ENCODE measurements at places on chromosomes 11 and 22. TPM values are rescaled to one million over a fixed set of nuclear protein-coding genes. Genes with fewer than 3 reads are reported as not detected.
A peak's percentile ranks its signal among the peaks of the same experiment; 100 is the strongest.

GRCh38 chr22:20810645-20811044, 36.7 kb downstream of the SERPIND1 start:
- no peak overlapping the region for H3K27ac ChIP-seq
- H3K4me3 ChIP-seq = no peak overlapping the region
- DNase-seq = no peak

DNA sequence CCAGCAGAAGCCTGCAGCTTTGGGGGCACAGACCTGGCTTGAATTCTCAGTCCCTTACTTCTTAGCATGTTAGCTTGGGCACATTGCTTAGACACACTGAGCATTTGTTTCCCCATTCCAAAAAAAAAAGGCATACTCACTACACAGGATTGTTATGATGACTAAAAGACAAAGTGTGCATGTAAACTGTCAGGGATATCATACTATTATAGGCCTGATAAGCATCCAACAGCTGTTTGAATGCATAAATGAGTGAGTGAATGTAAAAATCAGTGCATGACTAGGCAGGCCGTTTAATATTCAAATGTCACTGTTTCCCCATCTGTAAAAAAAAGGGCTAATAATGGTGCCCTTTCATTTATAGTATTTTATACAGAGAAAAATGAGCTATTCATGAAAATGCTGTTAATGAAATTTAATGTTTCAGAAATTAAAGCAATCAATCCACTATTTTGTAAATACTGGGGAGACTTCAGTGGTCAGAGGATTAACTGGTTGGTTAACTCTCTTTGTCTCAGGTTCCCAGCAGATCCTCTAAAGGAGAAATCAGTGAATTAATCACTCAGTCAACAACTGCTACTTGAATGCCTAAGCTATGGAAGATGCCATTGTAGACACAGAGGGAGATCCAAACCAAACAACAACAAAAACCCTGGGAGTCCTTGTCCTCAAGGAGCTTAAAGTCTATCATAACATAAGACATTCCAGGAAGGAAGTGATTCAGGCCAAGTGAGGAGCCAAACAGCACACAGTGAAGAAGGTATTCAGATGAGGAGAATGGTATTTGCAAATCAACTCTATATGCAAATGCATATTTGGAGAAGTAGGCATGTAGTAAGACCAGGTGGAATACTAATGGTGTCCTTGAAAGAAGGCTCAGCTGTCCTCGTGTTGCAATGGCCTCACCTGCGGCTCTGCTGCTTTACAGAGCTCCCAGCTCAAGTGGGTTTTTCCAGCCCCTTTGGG, 26.8 kb downstream of the BARX2 start:
- no peaks in the 10 kb centered on the region for H3K27me3 ChIP-seq
- no peaks in the 10 kb centered on the region for H3K4me1 ChIP-seq
- no peaks in the 10 kb centered on the region for H3K36me3 ChIP-seq
- H3K27ac ChIP-seq = no peak overlapping the region

DNA sequence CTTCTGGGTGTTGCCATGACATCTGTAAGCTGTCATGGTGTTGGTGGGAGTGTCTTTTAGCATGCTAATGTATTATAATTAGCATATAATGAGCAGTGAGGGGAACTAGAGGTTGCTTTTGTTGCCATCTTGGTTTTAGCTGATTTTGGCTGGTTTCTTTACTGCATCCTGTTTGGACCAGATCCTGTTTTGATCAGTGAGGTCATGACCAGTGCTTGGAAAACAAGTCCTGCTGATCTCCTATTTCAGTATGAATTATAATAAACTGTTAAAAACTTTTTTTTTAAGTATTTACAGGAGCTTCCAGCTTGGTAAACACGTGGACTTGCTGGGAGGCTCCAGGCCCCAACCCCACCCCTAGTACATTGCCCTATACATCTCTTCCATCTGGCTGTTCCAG, 30.5 kb upstream of the P4HA3 start:
- H3K36me3 ChIP-seq = peaks cover 4% of the 10 kb centered on the region
- no peaks in the 10 kb centered on the region for H3K4me1 ChIP-seq
- no peaks in the 10 kb centered on the region for H3K27me3 ChIP-seq
- no peak for DNase-seq
- H3K27ac ChIP-seq = no peak overlapping the region

The POTEH gene
- not detected for total RNA-seq

The IFITM2 gene
- 841 TPM for total RNA-seq

- H3K4me3 ChIP-seq = no peak overlapping the region
- DNase-seq = no peak
- H3K4me1 ChIP-seq = no peaks in the 10 kb centered on the region
Observed at GRCh38 chr11:33582636-33583325, 117.8 kb downstream of the C11orf91 start.

DNA sequence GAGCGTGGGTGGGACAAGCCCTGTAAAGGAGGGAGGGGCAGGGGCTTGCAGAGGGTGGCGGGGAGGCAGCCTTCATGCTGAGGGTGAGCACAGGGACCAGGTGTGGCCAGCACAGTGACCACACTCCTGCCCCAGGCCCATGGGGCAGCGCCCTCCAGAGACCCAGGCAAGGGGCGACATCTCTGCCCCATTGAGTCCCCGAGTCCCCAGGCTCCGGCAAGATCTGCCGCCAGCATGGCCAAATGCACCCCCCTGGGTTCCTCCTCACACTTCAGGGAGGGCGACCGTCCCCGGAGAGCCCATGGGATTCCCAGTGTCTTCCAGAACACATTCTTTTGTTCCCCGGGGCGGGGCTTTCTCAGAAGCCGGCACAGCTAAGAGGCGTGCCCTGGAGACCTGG, 362.5 kb downstream of the TBC1D22A start:
- H3K4me3 ChIP-seq = no peak overlapping the region
- no peaks in the 10 kb centered on the region for H3K36me3 ChIP-seq
- no peak overlapping the region for H3K27ac ChIP-seq
- DNase-seq = peak; percentile 40

The PGA5 gene
- 1.0 TPM for total RNA-seq

- H3K4me3 ChIP-seq = no peak overlapping the region
- no peaks in the 10 kb centered on the region for H3K27me3 ChIP-seq
- peaks cover 2% of the 10 kb centered on the region for H3K4me1 ChIP-seq
- H3K36me3 ChIP-seq = peaks cover 2% of the 10 kb centered on the region
- H3K27ac ChIP-seq = no peak overlapping the region
Observed at GRCh38 chr11:122030286-122030685, 85.7 kb downstream of the BLID start.

- H3K27me3 ChIP-seq = no peaks in the 10 kb centered on the region
- no peaks in the 10 kb centered on the region for H3K4me1 ChIP-seq
- H3K27ac ChIP-seq = no peak overlapping the region
- no peak for DNase-seq
Observed at GRCh38 chr22:32591620-32592019, 117.0 kb downstream of the FBXO7 start.

GRCh38 chr22:30542811-30543188, 3.7 kb downstream of the SEC14L6 start:
- H3K27me3 ChIP-seq = no peaks in the 10 kb centered on the region
- DNase-seq = no peak
- no peaks in the 10 kb centered on the region for H3K4me1 ChIP-seq
- H3K36me3 ChIP-seq = no peaks in the 10 kb centered on the region

The SCGB2A2 gene
- total RNA-seq = not detected

GRCh38 chr11:36376888-36377758, 81.0 kb downstream of the PRR5L start:
- DNase-seq = peak; percentile 81
- H3K4me1 ChIP-seq = no peaks in the 10 kb centered on the region
- no peaks in the 10 kb centered on the region for H3K27me3 ChIP-seq
- H3K4me3 ChIP-seq = peak overlapping the region; percentile 30
- H3K36me3 ChIP-seq = no peaks in the 10 kb centered on the region

GRCh38 chr11:19892387-19892786, 179.8 kb downstream of the NAV2 start:
- peaks cover 8% of the 10 kb centered on the region for H3K4me1 ChIP-seq
- H3K36me3 ChIP-seq = peaks cover 4% of the 10 kb centered on the region
- H3K27ac ChIP-seq = peak overlapping the region; percentile 20
- H3K27me3 ChIP-seq = no peaks in the 10 kb centered on the region

The ARFIP2 gene
- 46.0 TPM for total RNA-seq

DNA sequence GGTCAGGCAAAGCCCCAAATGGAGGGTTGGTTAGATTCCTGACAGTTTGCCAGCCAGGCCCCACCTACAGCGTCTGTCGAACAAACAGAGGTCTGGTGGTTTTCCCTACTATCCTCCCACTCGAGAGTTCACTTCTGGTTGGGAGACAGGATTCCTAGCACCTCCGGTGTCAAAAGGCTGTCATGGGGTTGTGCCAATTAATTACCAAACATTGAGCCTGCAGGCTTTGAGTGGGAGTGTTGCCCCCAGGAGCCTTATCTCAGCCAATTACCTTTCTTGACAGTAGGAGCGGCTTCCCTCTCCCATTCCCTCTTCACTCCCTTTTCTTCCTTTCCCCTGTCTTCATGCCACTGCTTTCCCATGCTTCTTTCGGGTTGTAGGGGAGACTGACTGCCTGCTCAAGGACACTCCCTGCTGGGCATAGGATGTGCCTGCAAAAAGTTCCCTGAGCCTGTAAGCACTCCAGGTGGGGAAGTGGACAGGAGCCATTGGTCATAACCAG, 4.7 kb upstream of the TTC36 start:
- no peaks in the 10 kb centered on the region for H3K27me3 ChIP-seq
- DNase-seq = no peak
- H3K4me1 ChIP-seq = no peaks in the 10 kb centered on the region
- H3K4me3 ChIP-seq = no peak overlapping the region

The OPCML gene
- total RNA-seq = 0.88 TPM

The CDC42EP2 gene
- 16.2 TPM for total RNA-seq

DNA sequence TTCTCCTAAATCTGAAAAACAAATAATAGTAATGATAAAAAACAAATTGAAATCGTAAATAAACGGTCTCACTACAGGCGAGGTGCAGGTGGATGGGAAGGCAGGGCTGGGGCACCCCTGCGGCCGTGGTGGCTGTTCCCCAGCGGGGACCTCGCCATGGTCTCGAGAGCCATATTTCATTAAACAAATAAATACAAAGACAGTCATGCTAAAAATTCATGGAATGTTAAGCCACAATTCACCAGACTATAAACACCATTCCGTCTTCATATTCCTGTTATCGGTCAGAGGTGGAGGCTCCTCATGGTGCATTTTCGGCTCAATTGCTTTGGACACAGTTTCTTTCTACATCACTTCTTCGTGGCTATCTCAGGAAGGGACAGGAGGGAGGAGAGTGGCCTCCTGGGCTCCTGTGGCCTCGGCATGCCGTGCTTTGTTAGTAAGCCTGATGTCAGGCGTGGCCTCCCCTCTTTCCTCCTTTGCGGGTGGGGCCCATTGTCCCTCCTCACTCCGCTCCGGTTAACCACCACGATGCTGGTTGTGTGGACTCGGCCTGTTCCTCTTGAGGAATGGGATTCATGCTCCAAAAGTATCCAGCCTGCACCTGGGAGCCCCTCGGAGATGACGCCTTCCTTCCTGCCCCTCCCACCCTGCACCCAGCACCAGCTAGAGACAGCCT, 16.1 kb upstream of the BRSK2 start:
- no peaks in the 10 kb centered on the region for H3K27me3 ChIP-seq
- H3K4me1 ChIP-seq = no peaks in the 10 kb centered on the region
- no peaks in the 10 kb centered on the region for H3K36me3 ChIP-seq
- no peak overlapping the region for H3K4me3 ChIP-seq
- no peak overlapping the region for H3K27ac ChIP-seq
- peak; percentile 66 for DNase-seq

DNA sequence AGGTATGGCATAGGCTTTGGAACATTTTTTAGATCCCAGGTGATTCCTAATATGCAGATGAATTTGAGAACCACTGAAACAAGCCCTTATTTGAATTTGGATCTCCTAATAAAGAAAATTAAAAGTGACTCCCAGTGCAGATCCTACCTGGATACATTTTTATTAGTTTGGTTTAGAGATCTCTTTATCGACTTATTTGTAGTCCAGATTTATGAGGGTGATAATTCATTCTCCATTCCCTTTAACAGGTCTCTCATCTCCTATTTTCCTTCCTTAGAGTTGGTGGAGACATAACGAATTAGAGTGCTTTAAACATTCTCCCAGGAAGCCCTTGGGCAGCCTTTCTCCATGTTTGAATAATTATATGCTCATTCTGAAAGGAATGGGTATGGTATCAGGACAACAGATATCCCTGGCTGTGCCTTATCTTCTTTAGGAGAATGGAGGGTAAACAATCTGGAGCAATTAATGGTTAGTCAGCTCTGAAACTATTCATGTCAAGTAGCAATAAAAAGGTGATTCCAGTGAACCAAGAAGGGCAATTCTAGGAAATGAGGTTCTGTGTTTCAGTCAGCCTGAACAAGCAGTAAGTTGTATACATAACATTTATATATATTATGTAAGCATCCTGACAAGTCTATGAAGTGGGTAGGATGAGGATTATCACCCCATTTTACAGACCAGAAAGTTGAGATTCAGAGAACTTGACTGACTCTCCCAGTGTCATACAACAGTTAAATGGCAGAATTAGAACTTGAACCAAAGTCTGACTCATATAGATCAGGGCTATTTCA, 53.9 kb upstream of the RCE1 start:
- H3K36me3 ChIP-seq = no peaks in the 10 kb centered on the region
- no peak overlapping the region for H3K4me3 ChIP-seq

- DNase-seq = no peak
- no peak overlapping the region for H3K4me3 ChIP-seq
- H3K27ac ChIP-seq = no peak overlapping the region
Observed at GRCh38 chr11:13666708-13667107, 1.8 kb upstream of the FAR1 start.

The MACROD1 gene
- 12.7 TPM for total RNA-seq

DNA sequence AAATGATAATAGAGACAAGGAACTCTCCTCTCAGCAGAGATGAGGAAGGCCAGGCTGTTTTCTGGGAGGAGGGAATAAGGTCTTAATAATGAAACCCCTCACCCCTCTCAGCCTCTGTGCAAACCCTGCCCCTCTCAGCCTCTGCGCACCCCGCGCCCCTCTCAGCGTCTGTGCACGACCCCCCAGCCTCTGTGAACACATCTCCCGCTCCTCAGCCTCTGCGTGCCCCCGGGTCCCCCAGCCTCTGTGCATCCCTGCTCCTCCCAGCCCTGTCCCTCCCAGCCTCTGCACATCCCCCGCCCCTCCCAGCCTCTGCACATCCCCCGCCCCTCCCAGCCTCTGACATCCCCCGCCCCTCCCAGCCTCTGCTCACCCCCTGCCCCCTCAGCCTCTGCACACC, 837.8 kb downstream of the TBC1D22A start:
- H3K4me1 ChIP-seq = no peaks in the 10 kb centered on the region
- H3K4me3 ChIP-seq = no peak overlapping the region
- H3K27me3 ChIP-seq = no peaks in the 10 kb centered on the region
- no peaks in the 10 kb centered on the region for H3K36me3 ChIP-seq

DNA sequence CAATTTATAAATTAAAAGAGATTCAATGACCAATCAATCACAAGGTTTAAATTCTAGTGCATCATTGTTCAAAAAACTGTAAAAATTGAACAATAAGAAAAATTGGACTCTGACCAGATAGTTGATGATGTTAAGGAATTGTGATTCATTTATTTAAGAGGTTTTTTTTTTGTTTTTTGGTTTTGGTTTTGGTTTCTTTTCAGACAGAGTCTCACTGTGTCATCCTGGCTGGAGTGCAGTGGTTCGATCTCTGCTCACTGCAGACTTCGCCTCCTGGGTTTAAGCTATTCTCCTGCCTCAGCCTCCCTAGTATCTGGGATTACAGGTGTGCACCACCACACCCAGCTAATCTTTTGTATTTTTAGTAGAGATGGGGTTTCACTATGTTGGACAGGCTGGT, 17.1 kb upstream of the EIF3M start:
- H3K4me1 ChIP-seq = no peaks in the 10 kb centered on the region
- no peaks in the 10 kb centered on the region for H3K27me3 ChIP-seq
- no peak overlapping the region for H3K27ac ChIP-seq
- no peaks in the 10 kb centered on the region for H3K36me3 ChIP-seq
- no peak for DNase-seq

The OR51B2 gene
- total RNA-seq = not detected
